H1 (cell line): ENCODE measurements at places on chromosomes 13 and 19.

GRCh38 chr13:50366488-50367174, 351.4 kb downstream of the KCNRG start:
- no peak for DNase-seq

DNA sequence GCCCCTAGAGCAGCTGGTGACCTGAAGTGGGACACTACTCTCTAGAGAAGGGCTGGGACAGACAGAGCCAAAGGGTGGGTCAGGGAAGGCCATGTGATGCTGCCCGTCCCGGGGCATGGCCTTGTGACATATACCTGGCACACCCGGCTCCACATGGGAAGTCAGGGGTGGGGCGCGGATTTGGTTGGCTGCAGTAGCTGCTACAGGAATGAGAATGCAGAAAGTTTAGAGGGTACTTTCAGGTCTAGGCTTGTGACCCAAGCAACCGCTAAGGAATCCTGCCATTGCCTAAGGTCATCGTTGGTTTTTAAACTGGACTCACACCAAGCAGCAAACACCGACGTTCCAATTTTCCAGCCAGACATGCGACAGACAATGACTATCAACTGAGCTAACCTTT, 25.9 kb downstream of the RCBTB2 start:
- DNase-seq: no peak

GRCh38 chr19:50255115-50255514, 51.7 kb downstream of the MYH14 start:
- no peak for DNase-seq

DNA sequence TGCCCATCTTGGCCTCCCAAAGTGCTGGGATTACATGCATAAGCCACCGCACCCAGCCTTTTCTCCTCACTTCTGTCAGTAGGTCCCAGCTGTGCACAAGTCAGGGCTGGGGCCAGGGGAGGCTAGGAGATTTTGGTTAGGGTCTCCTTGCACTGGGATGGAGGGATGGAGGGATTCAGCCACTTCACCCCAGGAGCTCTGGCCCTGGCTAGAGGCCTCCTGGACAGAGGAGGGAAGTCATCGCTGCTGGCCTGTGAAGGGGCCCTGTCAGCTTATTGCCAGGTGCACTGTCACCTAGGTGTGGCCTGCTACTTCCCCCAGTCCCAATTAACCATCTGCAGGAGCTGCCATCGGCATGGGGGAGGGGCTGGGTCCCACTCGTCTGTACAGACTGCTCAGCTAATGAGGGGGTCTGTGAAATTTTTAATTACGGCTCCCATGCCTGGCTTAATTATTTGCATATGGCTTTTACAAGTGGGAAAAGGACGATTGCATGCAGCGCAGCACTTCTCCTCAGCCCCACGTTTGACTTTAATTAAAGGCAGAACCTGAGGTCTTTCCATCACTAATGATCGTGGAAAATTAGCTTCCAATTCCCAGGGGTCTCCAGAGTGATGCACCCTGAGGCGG, 52.4 kb downstream of the CHST8 start:
- DNase-seq: no peak

GRCh38 chr13:27125357-27126282, 46.0 kb downstream of the USP12 start:
- DNase-seq: no peak
